ENCODE measurements at places on chromosomes 16 and 17.

DNA sequence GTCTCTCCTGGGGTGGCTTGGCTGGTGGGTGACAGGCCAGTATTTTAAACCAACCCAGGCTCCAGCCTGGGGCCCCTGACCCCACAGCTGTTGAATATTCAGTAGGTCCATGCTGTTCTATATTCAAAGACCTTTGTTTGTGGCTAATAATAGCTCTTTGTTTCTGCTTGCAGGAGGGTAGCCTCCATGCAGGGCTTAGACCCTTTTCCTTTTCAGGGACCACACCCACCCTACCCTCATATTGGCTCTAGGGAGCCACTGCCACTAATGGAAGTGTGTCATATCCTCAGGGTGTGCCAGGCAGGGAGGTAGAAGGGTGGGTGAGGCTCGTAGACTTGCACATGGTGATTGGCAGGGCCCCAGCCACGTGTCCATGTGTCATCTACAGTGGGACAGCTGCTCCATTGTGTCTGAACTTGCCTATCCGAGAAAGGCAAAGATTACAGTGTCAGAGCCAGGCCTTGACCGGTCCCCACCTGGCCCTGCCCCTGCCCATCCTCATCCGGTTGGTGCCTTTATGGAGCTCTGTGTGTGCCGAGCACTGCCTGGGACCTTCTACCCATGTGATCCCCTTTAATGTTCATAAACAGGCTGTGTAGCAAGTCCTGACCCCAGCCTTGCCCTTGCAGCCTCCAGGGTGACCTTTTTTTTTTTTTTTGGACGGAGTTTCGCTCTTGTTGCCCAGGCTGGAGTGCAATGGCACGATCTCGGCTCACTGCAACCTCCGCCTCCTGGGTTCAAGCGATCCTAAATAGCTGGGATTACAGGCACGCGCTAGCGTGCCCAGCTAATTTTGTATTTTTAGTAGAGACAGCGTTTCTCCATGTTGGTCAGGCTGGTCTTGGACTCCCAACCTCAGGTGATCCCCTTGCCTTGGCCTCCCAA is 22.1 kb downstream of the TMC7 start:
- no peak for DNase-seq

- no peak for DNase-seq
These were observed 149.5 kb upstream of the COX10 start for GRCh38 chr17:13919818-13920217.

DNA sequence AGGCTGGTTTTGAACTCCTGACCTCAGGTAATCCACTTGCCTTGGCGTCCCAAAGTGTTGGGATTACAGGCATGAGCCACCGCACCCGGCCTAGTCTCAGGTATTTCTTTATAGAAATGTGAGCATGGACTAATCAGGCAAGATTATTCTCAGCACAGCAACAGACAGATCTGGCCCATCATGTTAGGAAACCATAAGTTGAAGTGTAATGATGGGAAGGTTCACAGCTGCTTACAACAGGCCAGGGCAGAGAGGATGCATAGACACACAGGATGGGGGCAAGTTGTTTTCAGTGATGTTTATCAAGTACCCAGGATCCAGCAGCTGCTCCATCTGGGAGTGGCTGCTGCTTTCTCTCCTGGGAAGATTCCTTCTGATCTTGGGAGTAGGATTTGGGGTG is 16.6 kb upstream of the NOS2 start:
- DNase-seq: no peak

GRCh38 chr17:48894886-48895285 is 2.3 kb downstream of the ATP5MC1 start:
- no peak for DNase-seq

DNA sequence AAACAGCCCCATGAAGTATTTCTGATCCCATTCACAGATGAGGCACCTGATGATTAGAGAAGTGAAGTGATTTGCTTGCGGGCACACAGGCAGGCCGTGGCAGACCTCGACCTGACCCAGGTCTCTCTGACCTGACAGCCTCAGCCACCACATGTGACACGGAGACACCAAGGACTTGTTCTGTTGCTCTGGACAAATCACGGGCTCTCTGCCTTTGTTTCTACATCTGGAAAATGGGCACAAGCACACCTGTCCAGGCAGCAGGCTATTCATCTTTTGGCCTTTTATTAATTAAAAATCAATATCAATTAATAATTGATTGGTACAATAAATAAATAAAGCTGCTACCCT is 3.4 kb downstream of the MAP3K14 start:
- DNase-seq: no peak

Measured in EH (cell line).